ENCODE measurements at places on chromosomes 16 and 17.

- no peak for DNase-seq
Observed at GRCh38 chr16:31085873-31086628, 2.7 kb downstream of the PRSS53 start.

DNA sequence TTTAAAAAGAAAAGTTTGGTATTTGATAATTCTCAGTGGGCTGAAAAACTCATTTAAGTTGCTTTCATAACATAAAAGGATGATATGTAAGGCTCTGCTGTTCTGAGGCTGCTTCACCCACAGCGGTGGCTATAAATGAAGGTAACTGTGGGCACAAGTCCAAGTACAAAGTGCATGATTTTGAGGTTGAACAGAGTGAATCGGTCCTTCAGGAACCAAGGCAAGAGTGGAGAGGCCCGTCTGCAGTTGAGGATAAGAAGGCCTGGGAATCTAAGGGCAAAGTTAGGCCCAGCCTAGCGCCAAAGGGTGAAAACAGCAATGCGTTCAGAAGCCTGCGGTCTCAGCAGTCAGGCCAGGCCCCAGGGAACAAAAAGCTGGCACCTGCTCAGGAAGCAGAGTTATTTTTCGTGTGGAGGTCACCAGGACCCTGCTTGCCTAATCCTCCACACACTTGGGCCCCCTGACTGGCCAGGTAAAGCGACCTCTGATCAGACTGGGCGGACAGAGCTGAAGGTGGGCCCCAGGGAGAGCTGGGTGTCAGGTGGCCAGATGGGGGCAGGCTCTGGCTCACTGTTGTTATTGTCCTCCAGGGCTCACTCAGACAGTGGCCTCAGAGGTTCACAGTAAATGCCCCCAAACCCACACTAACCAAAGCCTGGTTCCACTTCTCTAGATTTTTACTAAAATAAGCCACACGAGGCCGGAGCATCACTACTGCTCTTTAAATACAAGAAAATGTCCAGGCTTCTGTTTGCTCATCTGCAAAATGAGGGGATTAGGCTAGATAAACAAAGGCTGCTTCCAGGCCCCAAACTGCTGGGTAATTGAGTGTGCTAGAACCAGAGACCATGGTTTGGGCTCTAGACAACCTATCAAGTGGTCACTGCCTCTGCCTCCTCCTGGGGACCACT lies 46.5 kb downstream of the TEX2 start:
- DNase-seq: no peak

DNA sequence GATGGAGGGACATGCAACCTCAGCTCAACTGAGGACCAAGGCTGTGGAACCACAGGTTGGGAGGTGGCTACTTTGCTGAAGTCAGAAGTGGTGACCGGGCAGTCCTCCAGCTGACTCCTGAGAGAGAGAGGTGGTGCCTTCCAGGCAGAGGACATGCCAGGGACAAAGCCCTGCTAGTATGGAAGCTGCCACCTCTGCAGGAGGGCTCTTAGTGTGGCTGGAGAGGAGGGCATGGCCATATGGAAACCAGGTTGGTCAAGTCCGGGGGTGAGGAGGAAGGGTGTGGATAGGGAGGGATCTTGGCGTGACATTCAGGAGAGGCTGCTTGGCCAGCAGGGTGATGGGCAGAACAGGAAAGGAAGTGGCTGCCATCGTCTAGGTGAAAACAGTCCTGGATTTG lies 5.7 kb downstream of the C16orf86 start:
- DNase-seq: no peak

GRCh38 chr17:33267271-33267790 lies 25.8 kb downstream of the ASIC2 start:
- no peak for DNase-seq

DNA sequence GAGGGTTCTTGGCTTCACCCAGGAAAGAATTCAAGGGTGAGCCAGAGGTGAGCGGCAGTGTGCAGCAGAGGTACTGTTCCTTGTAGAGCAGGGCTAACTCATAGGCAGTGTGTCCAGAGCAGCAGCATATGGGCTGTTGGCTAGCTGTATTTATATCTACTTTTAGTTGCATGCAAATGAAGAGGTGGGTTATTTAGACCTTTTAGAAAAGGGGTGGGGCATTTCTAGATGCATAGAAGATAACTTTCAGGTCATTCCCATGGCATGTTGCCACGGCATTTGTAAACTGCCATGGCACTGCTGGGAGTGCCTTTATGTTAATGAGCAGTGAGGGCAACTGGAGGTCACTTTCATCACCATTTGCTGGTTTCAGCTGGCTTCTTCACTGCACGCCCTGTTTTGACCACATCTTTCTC lies 141.0 kb downstream of the STX8 start:
- no peak for DNase-seq

GRCh38 chr16:16057102-16057501 lies 107.7 kb downstream of the ABCC1 start:
- DNase-seq: no peak

- no peak for DNase-seq
Observed at GRCh38 chr17:68507576-68507975, 4.7 kb upstream of the PRKAR1A start.
